ENCODE measurements at places on chromosomes 16 and 17. TPM values are rescaled to one million over a fixed set of nuclear protein-coding genes. Genes with fewer than 3 reads are reported as not detected.

DNA sequence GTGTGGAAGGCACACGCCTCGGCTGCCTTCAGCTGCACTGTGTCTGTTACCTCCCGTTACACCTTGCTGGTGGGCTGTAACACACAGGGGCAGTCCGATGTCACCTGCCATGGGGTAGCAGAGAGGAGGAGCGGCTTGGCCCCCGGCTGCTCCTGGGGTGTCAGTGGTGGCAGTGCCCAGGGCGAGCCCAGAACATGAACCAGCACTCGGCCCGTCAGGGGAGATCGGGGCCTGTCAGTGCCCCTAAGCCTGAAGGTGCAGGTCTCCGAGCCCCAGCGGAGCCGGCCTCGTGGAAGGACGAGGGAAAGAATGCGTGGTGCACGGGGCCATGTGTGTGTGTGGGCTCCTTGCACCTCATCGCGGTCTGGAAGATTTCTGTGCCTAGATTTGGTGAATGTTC lies 15.4 kb downstream of the RGS11 start:
- no peak for DNase-seq

BCAR1 gene
- total RNA-seq: 87.2 TPM

GPRC5B gene
- total RNA-seq: 12.6 TPM

- DNase-seq: no peak
Measured at GRCh38 chr16:23342083-23342640, 40.1 kb downstream of the SCNN1B start.

GRCh38 chr16:28108590-28109247 lies 45.2 kb upstream of the GSG1L start:
- DNase-seq: no peak

CLEC18A gene
- total RNA-seq: 0.32 TPM

DNA sequence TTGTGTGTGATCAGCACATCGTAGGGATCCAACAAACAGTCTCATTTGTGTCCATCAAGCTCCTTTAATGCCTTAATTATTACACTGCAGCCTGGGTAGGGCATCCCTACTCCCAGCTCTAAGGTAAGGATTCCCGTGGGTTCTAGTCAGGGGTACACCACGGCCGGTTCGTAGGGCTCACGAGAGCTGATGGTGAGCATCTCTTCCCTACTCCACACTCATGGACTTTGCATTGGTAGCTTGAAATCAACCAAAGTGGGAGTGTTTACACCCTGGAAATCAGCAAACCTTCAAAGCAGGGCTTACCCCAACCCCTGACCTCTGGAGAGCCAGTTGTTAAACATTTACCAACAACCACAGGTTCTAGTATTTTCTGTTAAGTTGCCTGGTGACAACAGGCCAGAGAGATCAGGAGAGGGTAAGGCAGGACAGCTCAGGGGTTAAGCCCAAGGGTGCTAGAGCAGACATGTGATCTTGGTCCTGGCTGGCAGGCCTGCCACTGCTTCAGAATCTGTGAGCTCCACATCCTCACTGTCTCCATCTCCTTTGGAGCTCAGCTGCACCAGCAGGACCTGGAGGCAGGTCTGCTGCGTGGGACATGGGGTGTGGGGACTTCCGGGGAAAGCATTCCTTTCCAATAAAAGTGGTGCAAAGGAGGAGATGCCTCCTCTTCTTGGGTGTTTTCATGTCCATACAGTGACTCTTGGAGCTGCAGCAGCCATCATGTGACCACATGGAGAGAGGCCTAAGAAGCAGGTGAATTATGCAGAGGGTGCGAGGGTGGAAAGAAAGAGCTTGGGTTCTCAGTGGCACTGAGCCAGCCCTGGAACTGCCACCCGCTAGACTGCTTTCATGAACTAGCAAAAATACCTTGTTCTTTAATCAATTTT lies 36.1 kb upstream of the ZCCHC14 start:
- no peak for DNase-seq

- no peak for DNase-seq
Measured at GRCh38 chr16:88725609-88726407, 19.5 kb downstream of the CTU2 start.

GRCh38 chr16:56824331-56824730 lies 40.7 kb upstream of the SLC12A3 start:
- DNase-seq: no peak

CIBAR2 gene
- total RNA-seq: not detected

CTRB1 gene
- total RNA-seq: not detected

ALOX15B gene
- total RNA-seq: not detected

CCL8 gene
- not detected for total RNA-seq

CCL1 gene
- total RNA-seq: not detected

- no peak for DNase-seq
Measured at GRCh38 chr17:74776990-74777389, 845 bp upstream of the NAT9 start.

SLC5A10 gene
- total RNA-seq: not detected

GRAPL gene
- 0.43 TPM for total RNA-seq

- DNase-seq: no peak
Measured at GRCh38 chr16:23061669-23062068, 87.6 kb downstream of the USP31 start.

GRCh38 chr17:51228161-51228560 lies 31.7 kb downstream of the MBTD1 start:
- peak; percentile 50 for DNase-seq

GRCh38 chr17:37089956-37090355 lies 141.2 kb downstream of the AATF start:
- peak; percentile 27 for DNase-seq

DNA sequence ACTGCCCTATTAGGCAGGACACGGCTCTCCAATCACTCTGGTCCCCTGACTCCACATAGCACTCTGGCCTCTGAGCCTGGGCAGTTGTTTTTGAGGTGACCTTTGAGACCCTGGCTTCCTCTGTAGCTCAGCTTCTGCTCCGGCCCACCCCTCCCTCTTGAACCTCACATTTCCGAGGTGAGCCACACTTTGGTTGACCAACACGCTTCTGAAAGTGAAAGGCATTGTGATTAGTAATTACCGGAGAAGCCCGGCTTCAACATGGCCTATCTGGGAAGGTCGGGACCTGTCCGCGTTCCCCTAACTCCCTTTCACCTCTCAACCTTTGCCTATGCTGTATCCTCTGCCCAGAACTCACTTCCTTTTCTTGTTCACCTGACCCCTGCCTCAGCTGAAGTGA lies 10.3 kb upstream of the ITGAX start:
- DNase-seq: no peak

- DNase-seq: no peak
Measured at GRCh38 chr17:75720656-75721462, at the start of gene ITGB4. ITGB4 (plus strand) TSS chr17:75721459; CDS start chr17:75724704, 3,245 bp downstream.

TBC1D26 gene
- not detected for total RNA-seq

GRCh38 chr17:57879437-57880085 lies 29.7 kb upstream of the MRPS23 start:
- no peak for DNase-seq

- DNase-seq: no peak
Measured at GRCh38 chr17:45935710-45936509, 41.6 kb downstream of the MAPT start.

DNA sequence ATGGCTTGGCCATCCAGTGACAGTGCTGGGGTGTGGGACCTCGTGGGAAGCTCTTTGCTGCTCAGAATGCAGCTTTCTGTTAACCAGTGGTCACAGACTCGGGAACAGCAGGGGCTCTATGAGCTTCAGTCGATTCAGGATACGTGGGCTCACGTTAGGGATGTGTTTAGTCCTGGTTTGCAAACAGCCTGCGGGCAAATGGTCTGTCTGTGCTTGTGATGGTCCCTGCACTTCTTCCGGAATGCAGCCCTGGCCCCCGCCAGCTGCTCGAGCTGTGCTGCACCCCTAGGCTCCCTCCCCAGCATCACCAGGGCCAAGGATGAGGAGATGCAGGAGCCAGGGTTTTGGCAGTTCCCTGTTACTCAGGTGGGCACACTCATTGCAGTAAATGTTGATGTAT lies 172.8 kb upstream of the CHMP6 start:
- DNase-seq: no peak

DNA sequence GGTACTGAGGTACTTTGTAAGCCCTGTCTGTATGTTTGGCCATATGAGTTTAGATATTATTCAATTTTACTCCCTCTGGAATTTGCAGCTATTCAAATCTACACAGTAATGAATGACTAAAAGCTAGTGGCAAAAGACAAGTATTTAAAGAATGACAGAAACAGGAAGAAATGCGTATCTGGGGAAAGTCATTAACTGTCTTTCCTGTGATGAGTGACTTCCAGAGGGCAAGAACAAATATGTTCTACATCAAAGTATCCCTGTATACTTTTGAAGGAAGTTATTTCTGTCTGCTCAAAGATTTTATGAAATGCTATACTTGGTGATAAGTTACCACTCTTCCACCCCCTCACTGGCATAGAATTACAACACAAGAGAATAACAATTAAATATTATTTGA lies 489.3 kb upstream of the SOX9 start:
- no peak for DNase-seq

Data from fibroblast of villous mesenchyme (primary cell).